ENCODE measurements at places on chromosomes 1 and 21.
A peak's percentile ranks its signal among the peaks of the same experiment; 100 is the strongest.

DNA sequence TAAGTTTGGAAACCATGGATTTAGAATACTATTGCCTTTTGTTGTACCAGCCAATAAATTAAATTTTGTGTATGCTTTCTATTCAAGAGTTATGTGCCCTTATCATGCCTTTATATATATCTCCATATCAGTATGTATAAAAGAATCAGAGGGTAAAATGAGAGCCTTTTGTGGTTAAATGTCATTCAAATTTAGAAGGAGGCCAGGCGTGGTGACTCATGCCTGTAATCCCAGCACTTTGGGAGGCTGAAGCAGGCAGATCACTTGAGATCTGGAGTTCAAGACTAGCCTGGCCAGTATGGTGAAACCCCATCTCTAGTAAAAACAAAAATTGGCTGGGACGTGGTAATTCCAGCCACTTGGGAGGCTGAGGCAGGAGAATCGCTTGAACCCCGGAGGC, 88.9 kb downstream of the XPR1 start:
- DNase-seq, result no peak

GRCh38 chr21:43362915-43363314, 64.0 kb downstream of the SIK1 start:
- peak; percentile 49 for DNase-seq

DNA sequence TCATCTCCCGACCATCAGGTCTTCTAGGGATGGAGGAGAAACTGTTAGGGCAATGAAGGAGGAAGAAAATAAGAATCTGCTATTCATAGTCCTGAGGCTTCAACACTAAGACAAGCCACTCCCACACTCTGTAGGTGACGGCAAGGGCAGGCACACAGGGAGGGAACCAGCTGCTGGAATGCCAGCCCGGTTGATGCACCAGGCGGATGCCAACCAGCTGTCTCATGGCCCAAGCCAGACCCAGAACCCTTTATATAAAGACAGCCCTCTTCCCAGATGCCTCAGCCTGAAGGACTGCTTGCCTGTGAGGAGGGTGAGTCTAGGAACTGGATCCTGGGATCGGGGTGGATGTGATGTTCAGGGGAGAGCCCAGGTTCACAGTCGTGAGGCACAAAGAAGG, at the start of gene KPRP:
TSS of gene KPRP (plus strand) at position 279 of the 400 bp plus-strand sequence. CDS start 1,564 bp downstream, outside the sequence.
- no peak for DNase-seq

GRCh38 chr21:25871566-25871965, 136.8 kb downstream of the GABPA start:
- DNase-seq, result no peak

GRCh38 chr1:199170711-199171110, 531.9 kb downstream of the PTPRC start:
- DNase-seq, result no peak

GRCh38 chr1:112698366-112699310, 8.3 kb downstream of the RHOC start:
- no peak for DNase-seq

GRCh38 chr1:18458133-18459092, 22.3 kb upstream of the KLHDC7A start:
- no peak for DNase-seq

GRCh38 chr1:8858888-8859706, 19.4 kb downstream of the ENO1 start:
- peak; percentile 50 for DNase-seq

GRCh38 chr1:43171312-43171875, 696 bp downstream of the EBNA1BP2 start:
- no peak for DNase-seq

GRCh38 chr21:25283720-25284119, 323.6 kb downstream of the MRPL39 start:
- peak; percentile 2 for DNase-seq

DNA sequence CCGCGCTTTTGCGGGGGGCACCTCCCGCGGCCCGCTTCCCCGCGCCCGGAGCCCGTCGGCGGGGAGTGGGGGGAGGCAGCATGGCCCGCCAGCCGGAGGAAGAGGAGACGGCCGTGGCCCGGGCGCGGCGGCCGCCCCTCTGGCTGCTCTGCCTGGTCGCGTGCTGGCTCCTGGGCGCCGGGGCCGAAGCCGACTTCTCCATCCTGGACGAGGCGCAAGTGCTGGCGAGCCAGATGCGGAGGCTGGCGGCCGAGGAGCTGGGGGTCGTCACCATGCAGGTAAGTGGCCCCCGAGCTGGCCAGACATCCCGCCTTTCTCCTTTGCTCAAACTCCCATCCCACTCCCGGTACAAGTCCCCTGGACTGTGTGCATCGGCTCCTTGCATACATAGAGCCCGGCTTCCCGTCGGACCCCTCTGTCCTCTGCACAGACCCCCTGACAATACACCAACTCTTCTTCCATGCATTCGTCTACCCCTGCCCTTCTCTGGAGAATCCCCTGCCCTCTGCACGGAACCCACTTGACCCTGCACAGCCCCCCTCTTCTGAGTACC, 812 bp downstream of the CACHD1 start:
- DNase-seq, result no peak

DNA sequence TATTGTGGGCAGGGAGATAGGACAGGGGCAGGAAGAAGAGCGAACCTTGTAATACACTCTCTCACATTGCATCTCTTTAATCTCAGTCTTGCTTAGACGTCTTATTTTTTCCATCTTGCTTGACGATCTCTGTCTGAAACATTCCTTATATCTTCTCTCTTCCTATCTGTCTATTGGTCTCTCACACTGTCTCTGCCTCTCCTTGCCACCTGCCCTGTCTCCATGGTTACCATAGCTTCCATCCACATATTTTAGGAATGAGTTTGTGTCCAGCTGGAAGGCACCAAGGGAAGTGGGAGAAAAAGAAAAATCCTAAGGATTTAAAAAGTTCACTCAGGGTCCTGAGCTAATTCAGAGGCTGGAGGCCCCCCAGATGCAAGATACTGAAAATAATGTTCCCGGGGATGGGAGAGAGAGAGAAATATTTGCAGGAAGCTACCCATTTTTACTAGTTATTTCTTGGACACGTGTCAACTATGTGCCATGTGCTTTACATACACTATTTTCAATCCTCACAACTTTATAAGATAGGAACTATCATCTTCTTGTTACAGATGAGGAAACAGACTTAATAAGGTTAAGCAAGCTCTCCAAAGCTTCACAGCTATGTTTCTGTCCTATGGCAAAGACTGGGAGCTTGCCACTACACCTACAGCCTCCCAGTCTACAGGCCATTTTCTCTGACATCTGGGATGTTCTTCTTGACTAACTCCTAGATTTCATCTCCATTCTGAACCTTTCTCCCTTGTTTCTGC, 933 bp downstream of the ANKRD34A start:
- DNase-seq, result no peak

DNA sequence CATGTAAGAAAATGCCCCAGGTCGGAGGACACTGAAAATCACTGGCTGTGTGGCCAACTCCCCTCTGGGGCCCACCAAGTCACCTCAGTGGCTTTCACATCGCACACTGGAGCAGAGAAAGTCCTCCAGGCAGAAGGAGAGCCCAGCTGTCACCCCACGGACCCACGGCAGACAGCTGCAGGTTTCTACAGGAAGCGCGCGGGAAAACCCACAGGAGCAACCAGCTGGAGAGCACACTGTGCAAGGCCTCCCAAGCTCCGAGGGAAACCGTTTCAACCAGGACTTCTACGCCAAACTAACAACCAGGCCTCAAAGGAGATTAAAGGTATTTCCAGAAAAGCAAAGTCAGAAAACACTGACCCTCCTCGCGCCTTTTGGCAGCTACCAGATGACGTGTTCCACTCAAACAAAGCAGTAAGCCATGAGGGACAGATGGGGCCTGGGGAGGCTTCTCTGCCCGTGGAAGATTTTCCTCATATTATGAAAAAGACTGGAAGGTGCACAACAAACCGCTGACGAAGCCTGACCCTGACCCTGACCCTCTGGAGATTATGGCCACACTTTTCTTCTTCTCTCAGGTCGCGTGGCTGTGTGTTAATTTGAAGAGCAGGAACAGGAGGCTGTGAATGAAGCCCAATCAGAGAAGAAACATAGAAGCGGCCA, 21.0 kb downstream of the WDR4 start:
- DNase-seq, result no peak

- no peak for DNase-seq
Observed at GRCh38 chr1:22925111-22925510, 47.6 kb downstream of the LACTBL1 start.

DNA sequence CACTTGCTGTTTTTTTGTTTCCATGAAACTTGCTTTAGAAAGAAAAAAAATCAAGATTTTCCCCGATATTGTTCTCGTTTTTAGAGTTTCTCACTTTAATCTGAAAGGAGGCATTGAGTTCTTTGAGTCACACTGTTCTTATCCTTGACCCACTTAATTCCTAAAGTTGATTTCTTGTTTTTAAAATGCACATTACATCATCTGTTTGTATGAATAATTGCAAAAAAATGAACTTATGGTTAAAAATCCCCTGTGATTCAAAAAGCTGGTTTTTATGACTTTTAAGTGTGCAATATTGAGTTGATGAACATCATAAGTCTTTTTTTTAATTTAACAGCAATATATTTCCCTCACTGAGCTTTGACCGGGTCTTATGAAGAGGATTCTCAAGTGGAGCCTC, 131.6 kb downstream of the SNX7 start:
- DNase-seq, result no peak

- no peak for DNase-seq
Observed at GRCh38 chr1:231721436-231721835, 94.8 kb downstream of the DISC1 start.

Data from central memory CD4-positive, alpha-beta T cell (primary cell).